CD14-positive monocyte (primary cell): ENCODE measurements at places on chromosomes 12 and 14. TPM values are rescaled to one million over a fixed set of nuclear protein-coding genes. Genes with fewer than 3 reads are reported as not detected.

DNA sequence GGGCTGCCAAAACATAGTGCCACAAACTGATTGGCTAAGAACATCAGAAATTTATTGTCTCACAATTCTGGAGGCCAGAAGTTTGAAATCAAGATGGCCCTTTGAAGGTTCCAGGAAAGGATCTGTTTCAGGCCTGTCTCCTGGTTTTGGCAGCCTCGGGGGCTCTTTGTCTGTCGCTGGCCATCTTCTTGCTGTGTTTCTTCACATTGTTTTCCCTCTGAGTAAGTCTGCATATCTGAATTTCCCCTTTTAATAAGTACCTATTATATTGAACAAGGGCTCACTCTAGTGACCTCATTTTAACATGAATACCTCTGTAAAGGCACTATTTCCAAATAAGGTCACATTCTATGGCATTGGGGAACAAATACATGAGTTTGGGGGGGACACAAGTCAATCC, 467.1 kb upstream of the MGAT4C start:
- DNase-seq = no peak
- no peaks in the 10 kb centered on the region for H3K36me3 ChIP-seq
- H3K4me1 ChIP-seq = no peaks in the 10 kb centered on the region
- no peak overlapping the region for H3K4me3 ChIP-seq
- H3K27me3 ChIP-seq = no peaks in the 10 kb centered on the region

DNA sequence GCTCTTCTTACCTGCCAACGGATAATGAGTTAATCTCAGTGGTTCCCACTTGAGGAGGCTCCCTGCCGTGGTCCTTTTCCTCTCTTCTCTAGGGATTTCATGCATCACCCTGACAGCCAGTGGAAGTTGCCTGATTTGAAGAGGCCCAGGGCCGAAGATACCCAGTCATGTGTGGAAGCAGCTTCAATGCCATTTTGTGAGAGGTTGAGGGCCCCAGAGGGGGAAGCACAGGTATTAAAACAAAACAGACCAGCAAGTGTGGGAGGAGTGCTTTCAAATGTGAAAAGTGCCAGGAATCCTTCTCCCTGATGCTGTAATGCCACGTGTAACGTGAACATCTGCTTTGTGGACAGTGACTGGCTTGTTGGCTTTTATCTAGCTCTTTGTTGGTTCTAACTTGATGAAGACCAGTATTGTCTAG, 1.5 kb downstream of the TCP11L2 start:
- H3K27me3 ChIP-seq = no peaks in the 10 kb centered on the region
- peaks cover 6% of the 10 kb centered on the region for H3K36me3 ChIP-seq
- H3K4me3 ChIP-seq = no peak overlapping the region
- H3K27ac ChIP-seq = peak overlapping the region; percentile 1

DNA sequence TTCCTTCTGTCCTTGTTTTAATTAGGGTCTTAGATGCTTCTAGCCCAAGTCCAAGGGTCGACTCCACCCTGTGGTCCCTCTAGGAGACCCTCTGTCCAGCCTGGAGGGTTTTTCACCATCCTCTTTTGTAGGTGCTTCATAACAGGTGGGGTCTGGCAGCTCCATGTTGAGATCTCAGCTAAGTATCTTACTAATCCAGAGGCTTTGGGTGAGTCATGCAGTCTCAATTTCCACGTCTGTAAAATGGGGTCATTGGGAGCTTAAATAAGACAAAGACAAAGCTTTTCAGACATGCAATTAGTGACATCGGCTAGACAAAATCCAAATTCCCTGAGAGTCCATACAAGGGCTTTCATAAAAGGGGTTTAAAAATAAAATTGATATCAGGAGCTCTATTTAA, 3.2 kb downstream of the HSPB8 start:
- H3K4me1 ChIP-seq = no peaks in the 10 kb centered on the region
- no peak overlapping the region for H3K4me3 ChIP-seq
- no peak overlapping the region for H3K27ac ChIP-seq
- H3K36me3 ChIP-seq = no peaks in the 10 kb centered on the region
- DNase-seq = no peak

- no peak overlapping the region for H3K27ac ChIP-seq
- H3K4me1 ChIP-seq = no peaks in the 10 kb centered on the region
- H3K27me3 ChIP-seq = no peaks in the 10 kb centered on the region
- peak; percentile 45 for DNase-seq
- H3K4me3 ChIP-seq = no peak overlapping the region
These were observed 9.3 kb downstream of the CCDC196 start for GRCh38 chr14:66495218-66496098.

- no peaks in the 10 kb centered on the region for H3K36me3 ChIP-seq
- no peaks in the 10 kb centered on the region for H3K4me1 ChIP-seq
- no peak overlapping the region for H3K27ac ChIP-seq
- no peak for DNase-seq
- no peak overlapping the region for H3K4me3 ChIP-seq
These were observed 143.7 kb downstream of the ASCL4 start for GRCh38 chr12:107917912-107918800.

DNA sequence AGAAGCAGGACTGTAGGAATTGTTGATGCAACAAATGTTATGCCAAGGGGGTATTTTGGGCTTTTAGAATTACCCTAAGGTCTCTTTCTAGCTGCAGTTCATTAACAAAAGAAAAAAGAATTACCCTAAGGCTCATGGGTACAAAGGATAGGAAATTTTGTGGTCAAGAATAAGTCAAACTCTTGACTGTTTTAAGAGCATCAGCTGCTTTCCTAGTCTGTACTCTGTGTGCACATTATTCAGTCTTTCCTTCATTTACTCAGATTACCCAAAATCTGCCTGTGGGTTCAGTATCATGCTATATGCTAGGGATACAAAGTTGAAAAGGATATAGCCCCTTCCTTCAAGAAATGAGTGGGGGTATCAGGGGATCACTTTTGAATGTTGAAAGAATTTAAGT, 36.5 kb upstream of the CCDC88C start:
- H3K36me3 ChIP-seq = peaks cover 49% of the 10 kb centered on the region
- no peak overlapping the region for H3K27ac ChIP-seq
- no peaks in the 10 kb centered on the region for H3K27me3 ChIP-seq

GRCh38 chr12:46522071-46522470, 149.5 kb upstream of the SLC38A2 start:
- H3K36me3 ChIP-seq = no peaks in the 10 kb centered on the region
- H3K27ac ChIP-seq = no peak overlapping the region
- H3K27me3 ChIP-seq = no peaks in the 10 kb centered on the region
- no peak for DNase-seq

DNA sequence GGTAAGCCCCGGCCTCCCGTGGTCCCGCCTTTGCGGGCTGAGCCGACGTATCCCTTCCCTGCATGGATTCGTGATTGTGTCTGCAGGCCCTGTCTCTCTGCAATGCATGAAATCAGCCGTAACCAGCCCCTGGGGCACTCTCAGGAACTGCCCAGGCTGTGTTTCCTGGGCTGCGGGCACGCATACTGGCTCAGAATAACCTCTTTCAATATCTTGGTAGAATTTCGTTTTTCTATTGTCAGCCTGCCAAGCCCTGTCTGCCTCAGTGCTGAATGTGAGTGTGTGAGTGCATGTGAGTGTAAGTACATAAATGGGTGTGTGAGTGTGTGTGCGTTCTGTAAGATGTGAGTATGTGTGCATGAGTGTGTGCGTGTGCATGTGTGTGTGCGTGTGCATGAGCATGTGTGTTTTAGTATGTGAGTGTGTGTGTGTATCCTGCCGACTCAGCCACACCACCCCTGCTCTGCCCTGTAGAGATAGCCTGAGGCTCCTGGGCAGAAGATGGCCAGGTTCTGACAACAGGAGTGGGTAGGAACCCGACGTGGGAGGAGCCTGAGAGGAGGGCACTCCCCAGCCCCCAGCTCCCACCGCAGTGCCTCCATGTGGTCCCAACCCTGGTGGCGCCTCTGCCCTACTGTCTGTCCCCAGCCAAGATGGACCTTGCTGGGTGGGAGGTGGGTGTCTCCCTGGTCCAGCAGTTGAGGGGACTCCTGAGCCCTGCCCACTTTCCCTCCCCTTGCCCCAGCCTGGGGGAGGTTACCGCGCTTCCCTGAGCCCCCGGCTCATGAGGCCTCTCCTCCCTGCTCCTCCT, 268.8 kb downstream of the ADGRD1 start:
- no peak overlapping the region for H3K27ac ChIP-seq
- no peaks in the 10 kb centered on the region for H3K36me3 ChIP-seq
- no peak for DNase-seq
- H3K4me1 ChIP-seq = peaks cover 9% of the 10 kb centered on the region

LTA4H gene
- polyA plus RNA-seq = 138 and 278 TPM in 2 replicates

FSCB gene
- polyA plus RNA-seq = not detected in 2 replicates

CLEC12A gene
- polyA plus RNA-seq = 356 TPM
